ENCODE measurements at places on chromosomes 3 and 15. TPM values are rescaled to one million over a fixed set of nuclear protein-coding genes. Genes with fewer than 3 reads are reported as not detected.
A peak's percentile ranks its signal among the peaks of the same experiment; 100 is the strongest.

- DNase-seq: no peak
Observed at GRCh38 chr15:54836052-54836795, 360.5 kb downstream of the RSL24D1 start.

ZBBX gene
- total RNA-seq: not detected

- DNase-seq: no peak
Observed at GRCh38 chr3:55661141-55661540, 174.0 kb upstream of the WNT5A start.

GRCh38 chr15:70050970-70051369 is 46.7 kb downstream of the TLE3 start:
- no peak for DNase-seq

DNA sequence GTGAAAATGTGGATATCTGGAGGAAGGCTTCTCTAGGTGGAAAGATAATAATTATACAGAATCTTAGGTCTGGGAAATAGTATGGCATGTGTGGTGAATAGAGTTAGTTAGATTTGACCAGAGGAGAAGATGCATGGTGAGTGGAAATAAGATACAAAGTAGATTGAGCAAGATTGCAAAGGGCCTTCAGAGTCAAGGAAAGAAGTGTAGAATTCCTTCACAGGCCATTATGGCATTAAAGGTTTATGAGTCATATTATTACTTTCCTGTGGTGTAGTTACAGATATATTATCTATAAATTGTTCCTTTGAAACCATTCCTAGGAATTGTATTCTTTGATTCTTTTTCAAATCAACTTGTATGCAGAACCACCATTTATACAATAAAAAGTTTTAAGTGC is 660.3 kb downstream of the SI start:
- DNase-seq: no peak

- no peak for DNase-seq
Observed at GRCh38 chr15:78321786-78322185, 18.4 kb upstream of the CRABP1 start.

GRCh38 chr3:10688126-10688525 is 127.9 kb upstream of the SLC6A11 start:
- DNase-seq: no peak

- DNase-seq: no peak
Observed at GRCh38 chr3:4846543-4846942, 132.7 kb upstream of the BHLHE40 start.

- DNase-seq: peak; percentile 18
Observed at GRCh38 chr3:110314512-110315114, 757.0 kb upstream of the NECTIN3 start.

ULK4 gene
- 7.5 TPM for total RNA-seq

- DNase-seq: no peak
Observed at GRCh38 chr3:196932600-196932999, 9.7 kb downstream of the NCBP2 start.

GRCh38 chr3:31016196-31016595 is 121.7 kb upstream of the GADL1 start:
- DNase-seq: no peak

DNA sequence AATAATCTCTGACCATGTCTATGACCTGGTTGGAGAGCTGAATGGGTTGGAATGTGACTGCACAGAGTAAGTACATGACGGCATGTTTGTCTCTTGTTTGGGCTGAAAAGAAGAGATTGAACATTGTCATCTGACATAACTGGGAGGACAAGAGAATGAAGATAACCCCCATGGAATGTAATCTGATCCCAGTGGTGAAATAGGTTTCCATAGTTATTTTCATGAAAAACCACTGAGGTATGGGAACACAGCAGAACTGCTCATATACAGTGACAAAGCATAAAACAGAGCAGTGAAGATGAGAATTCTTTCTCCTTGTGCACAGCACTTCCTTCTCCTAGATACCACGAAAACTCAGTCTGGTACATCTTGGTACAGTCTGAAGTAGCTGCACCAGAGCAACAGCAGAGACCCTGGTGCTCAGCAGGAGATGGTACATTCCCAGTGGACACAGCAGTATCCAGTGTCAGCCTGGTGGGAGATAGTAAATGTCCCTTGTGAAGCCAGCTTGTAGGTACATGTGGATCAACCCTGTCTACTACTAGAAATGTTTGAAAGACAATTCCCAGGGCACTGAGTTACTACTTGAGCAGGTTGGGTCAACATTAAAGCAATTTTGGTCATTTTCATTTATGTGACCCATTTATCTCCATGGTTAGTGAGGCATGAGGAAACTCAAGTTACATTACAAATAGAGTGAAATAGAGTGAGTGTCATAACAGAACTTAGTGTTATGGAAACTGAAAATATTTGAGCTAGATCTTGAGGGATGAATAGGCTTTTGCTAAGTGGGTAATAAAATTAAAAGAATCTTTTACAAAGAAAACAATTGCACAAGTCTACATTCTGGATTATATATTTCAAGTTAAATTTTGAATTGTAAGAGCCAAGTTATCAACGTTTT is 178.3 kb downstream of the SUCNR1 start:
- no peak for DNase-seq

DNA sequence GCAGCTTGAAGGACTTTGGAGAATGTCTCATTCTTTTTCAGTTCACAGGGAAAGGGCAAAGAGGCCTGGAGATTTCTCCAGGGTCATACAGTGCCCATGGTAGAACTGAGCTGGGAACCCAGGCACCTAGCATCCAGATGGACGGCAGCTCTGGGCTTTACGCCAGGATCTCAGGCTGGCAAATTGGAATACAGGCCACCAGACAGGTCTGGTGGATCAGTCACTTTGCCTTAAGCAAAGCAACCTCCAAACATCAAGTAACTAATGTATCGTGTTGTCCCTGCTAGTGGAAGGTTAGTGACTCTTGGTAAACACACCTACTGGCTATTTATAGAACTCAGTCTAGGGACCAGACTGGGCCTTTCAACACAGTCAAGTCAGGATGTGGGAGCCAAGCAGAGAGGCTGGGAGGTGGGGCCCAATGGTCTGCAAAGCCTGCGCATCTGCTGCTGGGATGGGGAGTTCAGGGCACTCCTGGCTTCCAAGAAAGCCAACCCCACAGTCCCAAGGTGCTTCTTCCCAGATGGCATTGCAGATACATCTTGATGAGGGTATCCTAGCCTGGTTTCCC is 30.2 kb downstream of the RPLP1 start:
- DNase-seq: no peak

- no peak for DNase-seq
Observed at GRCh38 chr3:133572158-133573053, 1.1 kb upstream of the CDV3 start.

DNA sequence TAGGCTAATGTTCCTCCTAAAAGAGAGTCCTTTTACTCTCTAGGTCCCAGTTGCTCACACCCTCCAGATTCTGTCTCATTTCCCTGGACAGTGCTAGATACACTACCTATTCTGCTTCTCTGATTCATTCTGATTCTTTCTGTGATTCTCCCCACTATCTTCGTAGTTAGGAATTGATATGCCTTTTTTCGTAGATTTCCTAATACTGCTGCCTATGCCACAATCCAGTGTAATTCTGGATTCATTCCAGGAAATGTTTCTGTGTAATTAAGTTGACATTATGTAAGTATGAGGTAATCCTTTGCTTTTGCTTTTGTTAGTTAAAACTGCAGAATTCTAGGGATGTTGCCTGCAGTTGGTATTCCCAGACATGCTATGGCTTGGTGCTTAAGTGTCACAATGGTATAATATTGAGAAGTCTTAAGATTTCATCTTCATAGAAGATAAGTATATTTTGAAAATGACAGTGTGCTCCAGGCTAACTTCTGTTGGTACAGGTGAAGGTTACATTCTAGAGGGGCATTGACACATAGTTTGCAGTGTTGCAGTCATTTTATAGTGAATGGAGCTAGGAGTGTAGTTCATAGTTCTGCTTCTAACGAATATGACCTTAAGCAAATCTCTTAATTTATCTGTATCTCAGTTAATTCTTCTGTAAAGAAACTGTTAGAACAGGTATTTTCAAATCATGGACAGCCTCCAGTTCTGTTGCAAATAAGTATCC is 54.3 kb downstream of the RIOX2 start:
- DNase-seq: no peak

Data from activated T-helper 2 cell treated with anti-CD3 and anti-CD28 coated beads, Interferon-gamma antibody, Interleukin-2, Interleukin-4, amounts not matched to agents 10 μg/mL and 5 μg/mL and 100 μg/mL, durations not matched to agents 14 hours and 24 hours and 36 hours (primary cell).